Mesothelial cell of epicardium (in vitro differentiated cells): ENCODE measurements at places on chromosomes 7 and 10. TPM values are rescaled to one million over a fixed set of nuclear protein-coding genes. Genes with fewer than 3 reads are reported as not detected.

MEST gene
- 598 to 626 TPM (median 616 TPM) in 3 replicates for total RNA-seq

VAX1 gene
- total RNA-seq = 0.09 TPM in 1 of 3 replicates, not detected in the others

POMZP3 gene
- 14.7 to 15.8 TPM (median 15.7 TPM) in 3 replicates for total RNA-seq

WDR37 gene
- total RNA-seq = 20.3 to 21.1 TPM (median 20.8 TPM) in 3 replicates

DNA sequence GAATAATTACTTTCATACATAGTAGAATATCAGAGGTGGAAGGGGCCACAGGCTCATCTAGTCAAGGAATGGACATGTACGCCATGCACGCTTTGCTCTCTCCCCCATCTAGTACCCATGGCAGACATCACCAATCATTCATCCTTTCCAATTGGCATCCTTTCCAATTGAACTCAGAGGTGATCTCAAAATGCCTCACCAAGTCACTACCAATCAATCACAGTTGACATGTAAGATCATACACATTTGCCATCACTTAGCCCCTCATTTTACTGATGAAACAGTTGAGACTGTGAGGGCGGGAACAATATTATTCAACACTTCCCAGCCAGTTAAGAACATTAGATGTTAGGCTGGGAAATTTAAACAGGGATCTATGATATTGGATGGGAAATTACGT lies 308.4 kb downstream of the FGFR2 start:
- H3K36me3 ChIP-seq = no peaks in the 10 kb centered on the region
- peaks cover 45% of the 10 kb centered on the region for H3K4me1 ChIP-seq
- no peaks in the 10 kb centered on the region for H3K27me3 ChIP-seq
- no peak overlapping the region for H3K27ac ChIP-seq

- H3K36me3 ChIP-seq = peaks cover 30% of the 10 kb centered on the region
- H3K4me1 ChIP-seq = no peaks in the 10 kb centered on the region
- H3K4me3 ChIP-seq = no peak overlapping the region
- no peak for DNase-seq
Measured at GRCh38 chr10:100238429-100238828, 9.0 kb upstream of the CHUK start.

GRCh38 chr10:44879531-44879899 lies 31.6 kb upstream of the TMEM72 start:
- peak overlapping the region; percentile 72 for H3K4me3 ChIP-seq
- peak overlapping the region; percentile 91 for H3K27ac ChIP-seq
- peaks cover 40% of the 10 kb centered on the region for H3K4me1 ChIP-seq
- no peak for DNase-seq

DNA sequence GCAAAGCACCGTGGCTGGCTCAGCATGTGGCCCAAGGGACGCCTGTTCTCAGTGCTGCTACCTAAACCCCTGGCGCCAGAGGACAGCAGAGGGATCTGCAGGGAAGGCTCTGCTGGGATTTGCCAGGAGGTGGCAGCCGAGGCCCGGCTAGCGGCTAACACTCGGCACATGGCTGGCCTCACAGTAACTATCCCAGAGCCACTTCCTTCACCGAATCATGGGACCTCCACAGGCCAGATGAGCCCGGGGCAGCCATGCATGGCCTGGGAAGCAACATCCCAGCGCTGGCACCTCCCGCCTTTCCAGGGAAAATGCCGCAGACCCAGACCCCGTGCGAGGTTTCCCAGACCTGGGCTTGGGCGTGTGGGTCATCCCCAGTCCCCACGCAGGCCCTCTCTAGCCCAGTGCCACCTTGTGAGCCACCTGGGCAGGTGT lies 36.4 kb downstream of the DPYSL4 start:
- no peak overlapping the region for H3K4me3 ChIP-seq
- no peaks in the 10 kb centered on the region for H3K36me3 ChIP-seq
- DNase-seq = peak; percentile 77
- no peak overlapping the region for H3K27ac ChIP-seq
- H3K4me1 ChIP-seq = no peaks in the 10 kb centered on the region

- peaks cover 14% of the 10 kb centered on the region for H3K36me3 ChIP-seq
- peaks cover 7% of the 10 kb centered on the region for H3K4me1 ChIP-seq
- H3K27ac ChIP-seq = no peak overlapping the region
- H3K4me3 ChIP-seq = no peak overlapping the region
- DNase-seq = no peak
Measured at GRCh38 chr7:95209788-95210187, 114.5 kb downstream of the PON1 start.

DNA sequence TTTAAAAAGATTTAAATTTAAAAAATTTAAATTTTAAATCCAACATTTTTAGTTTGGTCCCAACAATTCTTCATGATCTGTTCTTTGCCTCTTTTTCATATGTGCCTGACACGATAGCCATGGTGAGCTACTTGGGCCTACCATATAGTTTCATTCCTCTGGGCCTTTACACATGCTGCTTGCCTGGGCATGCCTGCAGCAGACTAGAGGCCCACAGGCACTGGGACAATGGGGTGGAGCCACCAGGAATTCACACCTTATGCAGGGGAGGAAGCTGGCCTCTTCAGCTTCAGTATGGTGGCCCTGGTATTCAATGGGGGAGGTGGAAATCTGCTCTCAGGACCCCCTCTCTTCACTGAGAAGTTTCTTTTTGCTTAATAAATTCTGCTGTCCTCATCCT lies 37.8 kb upstream of the ZNF365 start:
- no peak overlapping the region for H3K27ac ChIP-seq
- H3K4me1 ChIP-seq = no peaks in the 10 kb centered on the region
- no peaks in the 10 kb centered on the region for H3K27me3 ChIP-seq
- DNase-seq = no peak
- H3K4me3 ChIP-seq = no peak overlapping the region
- H3K36me3 ChIP-seq = no peaks in the 10 kb centered on the region
